Hepatic stellate cell (primary cell): ENCODE measurements at places on chromosomes 12 and 14.

- DNase-seq: no peak
These were observed 291.2 kb upstream of the TMTC1 start for GRCh38 chr12:30074916-30075315.

GRCh38 chr14:20472536-20473169 lies 3.4 kb downstream of the PNP start:
- DNase-seq: no peak

DNA sequence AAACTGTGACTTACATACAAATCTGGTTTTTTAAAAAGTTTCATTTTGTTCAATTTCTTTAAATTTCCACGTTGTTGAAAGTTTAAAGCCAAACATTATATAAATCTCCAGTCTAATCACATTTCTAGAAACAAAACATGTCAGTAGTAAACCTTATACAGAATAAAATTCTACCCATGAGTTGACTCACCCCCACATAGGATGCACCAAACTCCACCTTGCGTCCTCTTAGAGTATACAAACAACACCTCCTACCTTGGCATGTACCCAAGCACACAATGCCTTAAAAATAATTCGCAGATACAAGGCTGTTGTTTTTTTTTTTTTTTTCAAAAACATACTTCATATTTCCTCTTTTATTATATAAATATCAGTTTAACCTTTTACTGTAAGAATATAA lies 3.3 kb downstream of the FBXL14 start:
- no peak for DNase-seq

DNA sequence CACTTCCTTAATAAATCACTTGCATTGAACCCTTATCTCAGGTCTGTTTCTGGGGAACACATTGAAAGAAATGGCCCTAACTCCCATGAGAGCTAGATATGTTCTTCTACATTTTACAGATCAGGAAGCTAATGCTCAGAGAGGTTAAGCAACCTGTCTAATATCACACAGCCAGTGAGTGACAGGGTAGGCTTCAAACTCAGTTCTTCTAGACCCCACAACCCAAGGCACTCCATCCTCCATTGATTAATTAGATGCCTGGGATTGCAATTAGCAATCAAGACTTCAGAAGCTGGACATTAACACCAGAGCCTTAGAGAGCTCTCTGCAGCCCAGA lies 59.8 kb downstream of the C14orf132 start:
- DNase-seq: no peak

GRCh38 chr14:101058571-101058970 lies 155.0 kb upstream of the RTL1 start:
- DNase-seq: no peak

DNA sequence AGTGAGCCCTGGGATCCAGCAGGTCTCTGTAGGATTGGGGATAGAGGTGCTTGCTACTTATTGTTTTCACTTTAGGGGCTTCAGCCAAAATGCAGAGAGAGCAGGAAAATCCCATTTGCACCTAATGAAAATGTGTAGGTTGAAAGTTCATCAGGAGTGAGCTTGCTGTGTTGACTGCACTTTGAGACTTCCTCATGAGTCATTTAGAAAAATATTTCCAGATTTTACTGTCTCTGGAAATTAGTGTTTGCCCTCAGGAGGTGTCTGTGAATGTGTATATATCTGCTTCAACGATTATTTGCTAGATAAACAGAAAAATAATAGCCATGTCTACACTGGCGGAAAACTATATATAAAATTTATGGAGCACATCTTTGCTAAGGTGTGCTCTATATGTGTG lies 159.3 kb downstream of the CAND1 start:
- DNase-seq: no peak

GRCh38 chr14:22884076-22884737 lies 1.2 kb downstream of the REM2 start:
- DNase-seq: no peak

DNA sequence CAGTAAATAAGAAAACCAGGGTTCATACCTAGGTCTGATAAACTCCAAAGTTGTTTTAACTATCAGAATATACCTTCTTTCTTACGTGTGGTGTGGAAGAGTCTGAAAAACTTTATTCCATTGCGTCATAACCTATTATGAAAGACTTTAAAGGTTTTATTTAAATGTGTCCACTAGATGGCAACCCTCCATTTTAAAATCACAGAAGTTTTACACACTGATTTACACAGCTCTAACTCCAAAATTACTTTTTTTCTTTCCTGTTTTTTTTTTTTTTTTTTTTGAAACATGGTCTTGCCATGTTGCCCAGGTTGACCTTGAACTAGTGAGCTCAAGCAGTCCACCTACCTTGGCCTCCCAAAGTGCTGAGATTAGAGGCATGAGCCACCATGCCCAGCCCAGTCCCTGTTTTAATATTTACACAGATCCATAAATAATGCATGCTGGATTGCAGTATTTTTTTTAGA lies 17.3 kb upstream of the TMPRSS12 start:
- no peak for DNase-seq

- peak; percentile 17 for DNase-seq
These were observed 17.5 kb downstream of the DYRK4 start for GRCh38 chr12:4579305-4580102.

DNA sequence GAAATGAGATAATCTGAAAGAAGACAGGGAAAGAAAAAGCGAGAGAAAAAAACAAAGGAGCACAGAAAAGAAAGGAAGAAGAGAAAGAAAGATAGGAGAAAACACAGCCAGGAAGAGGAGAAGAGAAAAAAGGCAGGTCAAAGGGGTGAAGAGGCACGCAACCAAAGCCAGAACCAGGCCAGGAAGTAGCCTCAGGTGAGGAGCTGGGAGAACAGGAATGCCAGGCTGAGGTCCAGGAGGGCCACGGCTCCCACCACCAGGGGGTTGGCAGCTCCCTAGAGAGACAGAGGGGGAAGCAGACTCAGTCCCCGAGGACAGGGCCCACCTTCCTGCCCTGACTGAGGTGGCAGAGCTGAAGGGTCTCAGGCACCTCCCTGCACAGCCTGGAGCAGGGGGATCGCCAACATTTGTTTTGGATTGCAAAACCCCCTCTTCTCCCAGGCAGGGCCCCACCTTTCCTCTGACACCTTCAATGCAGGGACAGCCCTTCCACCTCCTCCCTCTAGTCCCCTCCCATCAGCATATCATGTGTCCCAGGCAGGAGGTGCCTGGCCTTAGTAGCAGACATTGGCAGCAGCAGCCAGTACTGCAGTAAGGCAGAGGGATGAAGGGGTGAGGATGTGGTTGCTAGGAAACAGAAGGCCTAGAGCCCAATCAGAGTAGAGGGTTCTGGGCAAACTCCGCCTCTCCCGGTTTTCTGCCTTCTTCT lies 2.0 kb upstream of the AP1G2 start:
- DNase-seq: no peak

- DNase-seq: no peak
These were observed 13.9 kb downstream of the COPZ1 start for GRCh38 chr12:54338698-54339296.

DNA sequence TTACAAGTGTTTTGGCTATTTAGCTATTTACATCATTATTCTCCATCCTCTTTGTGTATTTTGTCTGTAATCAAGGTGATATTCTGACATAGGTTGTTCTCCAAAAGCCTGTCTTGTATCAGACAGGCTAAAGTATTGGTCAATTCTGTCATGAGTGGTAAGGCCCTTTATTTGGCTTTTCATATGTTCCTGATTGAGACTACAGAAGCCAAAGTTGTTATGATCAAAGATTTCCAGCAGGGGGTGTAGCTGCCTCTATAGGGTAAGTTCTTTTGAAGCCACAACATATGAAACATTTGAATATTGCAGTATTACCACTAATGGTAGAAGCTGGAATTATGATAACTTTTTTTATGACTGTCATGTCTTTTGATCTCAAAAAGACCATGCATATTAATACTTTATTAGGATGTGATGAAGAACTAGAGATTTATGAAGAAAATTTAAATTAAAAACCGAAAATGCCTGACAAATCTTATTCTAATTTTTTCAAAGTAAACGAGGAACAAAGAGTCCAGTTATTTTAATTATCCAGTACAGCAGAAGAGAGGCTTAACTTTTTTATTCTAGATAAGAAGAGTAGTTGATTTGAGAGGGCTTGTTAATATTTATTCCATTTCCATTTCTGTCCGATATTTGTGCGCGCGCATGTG lies 3.4 kb upstream of the ARHGAP5 start:
- DNase-seq: peak; percentile 58

DNA sequence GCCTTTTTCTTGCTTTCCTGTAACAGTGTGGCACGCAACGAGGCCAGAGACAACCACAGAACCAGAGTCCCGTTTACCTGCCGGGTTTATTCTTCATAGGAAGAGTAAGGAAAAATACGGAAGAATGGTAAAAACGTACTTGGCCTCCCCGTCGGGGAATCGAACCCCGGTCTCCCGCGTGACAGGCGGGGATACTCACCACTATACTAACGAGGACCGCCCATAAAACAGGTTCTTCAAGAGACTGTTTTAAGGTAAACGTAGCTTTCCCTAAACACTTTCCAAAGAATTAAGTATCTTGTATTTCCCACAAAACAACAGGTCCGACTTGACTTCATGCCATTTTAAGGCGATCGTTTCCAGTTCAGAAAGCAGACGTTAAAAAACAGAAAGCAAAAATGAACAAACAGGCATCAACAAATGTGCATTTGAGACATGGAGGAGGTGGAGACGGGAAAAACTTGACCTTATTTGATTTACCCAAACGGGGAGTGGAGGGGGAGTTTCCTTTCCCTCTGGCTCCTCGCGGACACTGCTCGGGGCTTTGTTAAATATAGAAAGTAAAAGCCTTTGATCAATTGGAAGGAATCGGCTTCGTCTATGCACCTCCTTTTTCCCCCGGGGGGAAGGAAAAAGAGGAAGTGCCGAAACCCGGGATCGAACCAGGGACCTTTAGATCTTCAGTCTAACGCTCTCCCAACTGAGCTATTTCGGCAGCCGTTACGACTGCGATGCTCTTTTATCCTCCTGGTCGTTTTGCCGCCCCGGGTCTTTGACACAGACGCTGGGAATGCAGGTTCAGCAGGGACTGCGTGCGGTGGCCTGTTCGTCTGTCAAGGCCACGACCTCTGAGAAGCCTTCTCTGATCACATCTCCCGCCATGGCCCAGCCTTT lies 13.0 kb upstream of the UBC start:
- peak; percentile 86 for DNase-seq

- DNase-seq: no peak
These were observed 53.6 kb upstream of the BCL2L14 start for GRCh38 chr12:12017135-12017581.

DNA sequence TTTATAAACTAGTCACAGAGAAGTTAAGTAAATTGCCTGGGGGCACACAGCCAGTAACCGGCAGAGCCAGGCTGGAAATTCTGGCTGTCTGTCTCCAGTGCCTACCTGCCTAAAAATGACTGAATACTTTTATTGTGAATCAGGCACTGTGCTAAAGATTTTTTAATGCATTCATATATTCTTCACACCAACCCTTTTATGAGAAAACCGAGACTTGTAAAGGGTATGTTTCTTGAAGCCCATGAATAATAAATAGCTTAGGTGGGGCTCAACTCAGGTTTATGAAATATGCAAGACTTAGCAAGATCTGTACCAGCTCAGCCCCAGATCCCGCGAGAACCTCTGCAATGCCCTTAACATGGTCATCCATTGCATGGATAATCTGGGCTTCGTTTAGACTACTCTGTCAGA lies 60.8 kb downstream of the TMCC3 start:
- no peak for DNase-seq

- DNase-seq: no peak
These were observed 26.4 kb downstream of the CDC42BPB start for GRCh38 chr14:103030741-103031565.

DNA sequence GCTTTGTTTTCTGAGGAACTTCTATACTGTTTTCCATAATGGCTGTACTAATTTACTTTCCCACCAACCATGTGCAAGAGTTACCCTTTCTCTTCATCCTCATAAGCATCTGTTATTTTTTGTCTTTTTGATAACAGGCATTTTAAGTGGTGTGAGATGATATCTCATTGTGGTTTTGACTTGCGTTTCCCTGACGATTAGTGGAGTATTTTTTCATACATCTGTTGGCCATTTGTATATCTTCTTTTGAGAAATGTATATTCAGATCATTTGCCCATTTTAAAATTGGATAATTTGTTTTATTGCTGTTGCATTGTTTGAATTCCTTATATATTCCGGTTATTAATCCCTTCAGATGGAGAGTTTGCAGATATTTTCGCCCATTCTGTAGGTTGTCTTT lies 10.2 kb upstream of the HMGA2 start:
- DNase-seq: no peak

DNA sequence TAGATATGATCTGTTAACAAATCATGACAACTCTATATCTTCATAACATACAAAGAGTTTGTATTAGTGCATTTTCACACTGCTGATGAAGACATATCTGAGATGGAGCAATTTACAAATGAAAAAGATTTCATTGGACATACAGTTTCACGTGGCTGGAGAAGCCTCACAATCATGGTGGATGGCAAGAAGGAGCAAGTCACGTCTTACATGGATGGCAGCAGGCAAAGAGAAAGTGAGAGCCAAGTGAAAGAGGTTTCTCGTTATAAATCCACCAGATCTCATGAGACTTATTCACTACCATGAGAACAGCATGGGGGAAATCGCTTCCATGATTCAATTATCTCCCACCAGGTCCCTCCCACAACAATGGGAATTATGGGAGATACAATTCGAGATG lies 157.6 kb downstream of the DUSP6 start:
- no peak for DNase-seq

DNA sequence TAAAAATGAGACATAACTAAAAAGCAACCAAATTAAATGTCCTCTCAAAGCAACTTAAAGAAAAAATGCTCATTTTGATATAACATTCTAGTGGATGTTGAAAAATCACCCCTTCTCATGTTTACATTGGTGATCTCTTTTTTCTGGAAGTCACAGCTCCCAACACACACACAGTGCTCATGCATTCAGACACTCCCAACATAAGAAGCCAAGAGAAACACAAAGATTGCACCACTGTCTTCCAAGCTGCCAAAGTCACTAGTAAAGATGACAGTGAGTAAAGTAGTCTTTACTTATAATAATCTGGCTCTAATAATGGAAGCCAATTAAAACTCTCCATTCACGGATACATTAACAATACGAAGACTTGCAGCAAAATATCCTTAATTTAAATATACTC lies 218.4 kb downstream of the NTF3 start:
- no peak for DNase-seq

- no peak for DNase-seq
These were observed 6.1 kb upstream of the MTA1 start for GRCh38 chr14:105413544-105413886.

- DNase-seq: no peak
These were observed 69.9 kb downstream of the DRAM1 start for GRCh38 chr12:101947316-101947715.

GRCh38 chr12:75935539-75936242 lies 95.9 kb downstream of the PHLDA1 start:
- DNase-seq: no peak

- DNase-seq: no peak
These were observed 71.6 kb downstream of the NT5DC3 start for GRCh38 chr12:103769240-103769945.

DNA sequence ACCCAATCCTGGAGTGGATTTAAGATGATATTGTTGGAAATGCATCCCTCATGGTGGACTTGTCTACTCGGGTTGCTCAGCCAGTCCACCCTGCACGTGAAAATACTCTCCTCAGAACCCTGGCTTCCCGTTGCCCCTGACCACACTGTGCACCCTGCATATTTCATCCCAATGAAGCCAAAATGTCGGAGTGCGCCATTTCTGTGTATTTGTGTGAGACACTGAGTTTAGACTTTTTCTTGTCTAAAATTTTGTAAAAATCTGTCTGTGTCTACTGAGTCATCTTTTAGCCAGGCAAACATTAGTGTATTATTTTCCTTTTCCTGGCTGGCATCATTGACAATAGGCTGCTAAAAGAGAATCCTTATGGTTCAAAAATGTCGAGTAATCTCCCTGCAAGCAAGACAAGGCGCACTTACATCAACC lies 485 bp upstream of the PNMA1 start:
- DNase-seq: no peak
